ENCODE measurements at places on chromosomes 5 and 9.
A peak's percentile ranks its signal among the peaks of the same experiment; 100 is the strongest.

DNA sequence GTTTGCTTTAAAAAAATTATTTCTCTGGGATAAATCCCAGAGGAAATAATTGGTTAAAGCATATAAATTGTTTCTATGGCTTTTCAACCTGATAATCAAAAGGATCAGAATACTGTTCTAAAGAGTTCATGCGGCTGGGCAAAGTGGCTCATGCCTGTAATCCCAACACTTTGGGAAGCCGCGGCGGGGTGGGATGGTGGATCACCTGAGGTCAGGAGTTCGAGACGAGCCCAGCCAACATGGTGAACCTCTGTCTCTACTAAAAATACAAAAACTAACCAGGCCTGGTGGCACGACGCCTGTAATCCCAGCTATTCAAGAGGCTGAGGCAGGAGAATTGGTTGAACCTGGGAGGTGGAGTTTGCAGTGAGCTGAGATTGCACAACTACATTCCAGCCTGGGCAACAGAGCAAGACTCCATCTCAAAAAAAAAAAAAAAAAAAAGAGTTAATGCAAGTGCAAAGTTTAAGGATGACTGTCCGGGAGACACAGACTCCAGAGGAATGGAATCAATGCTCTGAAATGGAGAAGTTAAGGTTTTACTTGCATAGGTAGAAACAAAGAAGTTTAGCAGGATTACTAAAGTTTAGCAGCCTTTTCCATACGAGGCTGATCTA, 16.6 kb upstream of the GRHPR start:
- DNase-seq = no peak

DNA sequence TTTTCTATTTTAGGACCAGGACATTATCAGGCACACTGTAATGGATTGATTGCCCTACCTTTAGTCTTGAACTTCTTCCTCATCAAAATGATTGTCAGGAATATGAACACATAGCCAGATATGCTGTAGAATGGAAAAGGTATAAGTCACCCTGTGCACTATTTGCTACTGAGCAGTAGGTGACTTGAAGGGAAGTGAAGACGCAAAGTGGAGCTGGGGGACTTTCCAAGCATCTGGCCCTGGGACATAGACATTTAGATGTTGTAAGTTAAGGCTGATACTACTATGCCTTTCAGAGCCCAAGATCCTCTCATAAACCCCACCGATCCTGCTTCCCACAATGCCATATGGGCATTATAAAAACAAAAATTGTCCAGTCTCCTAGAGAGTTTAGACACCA, 174.5 kb downstream of the DOCK8 start:
- DNase-seq = no peak

- DNase-seq = no peak
Observed at GRCh38 chr5:125044491-125045282, 298.2 kb upstream of the ZNF608 start.

DNA sequence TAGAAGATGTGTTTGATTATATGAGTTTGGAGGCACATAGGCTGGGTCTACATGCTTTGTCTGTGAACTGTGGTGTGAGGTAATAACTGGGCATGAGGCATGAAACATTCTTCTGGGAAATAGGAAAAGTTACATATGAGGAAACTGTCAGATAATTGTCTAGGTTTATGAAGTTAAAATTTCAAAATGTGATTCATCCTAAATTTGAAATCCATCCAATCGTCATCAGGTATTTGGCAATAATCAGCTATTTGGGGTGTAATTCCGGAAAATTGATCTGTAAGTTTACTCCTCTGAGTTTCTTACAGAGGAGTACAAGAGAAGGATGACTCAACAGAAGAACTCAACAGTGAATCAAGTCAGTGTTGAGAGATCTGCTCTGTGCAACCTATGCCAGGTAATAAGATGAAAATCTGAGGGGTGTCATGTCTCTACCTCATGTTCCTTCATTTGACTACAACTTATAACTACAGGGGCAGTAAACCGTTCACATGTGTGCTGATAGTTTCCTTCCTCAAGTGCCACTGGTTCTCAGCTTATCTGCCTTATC, 1171.6 kb upstream of the CDH18 start:
- peak; percentile 24 for DNase-seq

DNA sequence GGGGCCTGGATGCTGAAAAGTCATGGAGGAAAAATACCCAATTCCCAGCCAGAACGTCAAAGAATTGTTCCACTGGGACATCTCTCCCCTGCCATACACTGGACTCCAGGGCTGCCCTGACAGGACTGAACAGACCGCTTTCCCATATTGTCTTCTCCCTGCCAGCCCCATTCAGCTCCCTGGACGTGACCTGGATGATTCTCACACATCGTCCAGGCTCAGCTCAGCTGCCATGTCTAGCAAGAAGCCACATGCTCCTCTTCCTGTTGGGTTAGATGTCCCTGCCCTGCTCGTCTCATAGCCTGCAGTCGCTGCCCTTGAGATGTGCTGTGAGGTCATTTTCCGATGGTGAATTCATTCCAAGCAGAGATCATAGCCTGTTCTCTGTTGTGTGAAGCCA, 37.4 kb downstream of the FOXI1 start:
- DNase-seq = no peak

DNA sequence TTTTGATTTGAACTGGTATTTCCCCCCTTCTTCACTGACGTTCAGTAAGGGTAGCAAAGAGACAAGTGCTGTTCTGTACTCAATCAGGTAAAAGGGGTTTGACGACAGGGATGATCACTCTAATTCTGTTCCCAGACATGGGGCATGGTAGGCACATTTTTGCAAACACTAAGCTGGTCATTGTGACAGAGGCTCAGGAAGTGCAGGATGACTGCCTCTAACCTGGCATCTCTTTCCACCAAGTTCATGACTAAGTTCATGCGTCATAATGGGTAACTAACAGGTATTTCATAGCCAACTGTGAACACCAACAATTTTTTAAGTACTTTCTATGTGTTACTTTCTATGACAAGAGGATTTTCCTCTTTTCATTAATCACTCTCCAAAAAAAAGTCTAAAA, 166.5 kb downstream of the MAPKAP1 start:
- peak; percentile 74 for DNase-seq

DNA sequence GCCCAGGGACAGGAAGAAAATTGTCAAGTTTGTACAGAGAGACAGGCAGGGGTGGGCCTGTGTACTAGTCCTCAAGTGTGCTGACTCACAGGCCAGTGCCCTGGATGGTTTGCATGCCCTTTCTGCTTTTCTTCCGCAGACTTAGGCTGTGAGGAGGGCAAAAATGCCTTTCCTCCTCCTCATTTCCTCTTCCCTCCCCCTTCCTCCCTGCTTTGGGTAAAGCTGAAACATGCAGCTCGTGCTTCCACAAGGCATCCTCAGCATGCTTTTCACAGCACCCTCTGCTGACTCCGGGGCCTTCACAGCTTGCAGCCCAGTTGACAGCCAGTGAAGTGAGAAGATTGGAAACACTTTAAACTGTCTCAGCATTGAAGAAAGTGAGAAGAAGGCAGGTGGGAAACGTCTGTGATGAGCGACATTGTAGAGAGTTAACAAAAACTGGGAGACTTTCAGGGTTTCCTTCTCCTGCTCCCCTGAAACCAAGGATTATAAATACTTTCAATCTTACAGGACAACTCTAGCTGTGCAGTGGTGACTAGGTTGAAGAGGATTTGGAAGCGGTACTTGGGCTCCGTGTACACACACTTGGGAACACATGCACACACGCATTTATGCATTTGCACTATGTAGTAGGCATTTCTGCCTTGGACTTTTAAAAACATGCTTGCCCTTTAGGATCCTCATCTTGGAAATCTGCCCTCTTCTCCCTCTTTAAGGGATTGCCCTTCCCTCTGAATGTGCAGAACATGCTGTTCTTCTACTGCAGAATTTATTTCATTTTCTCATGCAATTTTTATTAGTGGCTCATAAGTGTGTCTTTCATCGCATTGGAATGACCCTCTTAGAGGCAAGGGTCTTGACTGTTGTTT, 138.8 kb downstream of the GRIA1 start:
- DNase-seq = peak; percentile 92

DNA sequence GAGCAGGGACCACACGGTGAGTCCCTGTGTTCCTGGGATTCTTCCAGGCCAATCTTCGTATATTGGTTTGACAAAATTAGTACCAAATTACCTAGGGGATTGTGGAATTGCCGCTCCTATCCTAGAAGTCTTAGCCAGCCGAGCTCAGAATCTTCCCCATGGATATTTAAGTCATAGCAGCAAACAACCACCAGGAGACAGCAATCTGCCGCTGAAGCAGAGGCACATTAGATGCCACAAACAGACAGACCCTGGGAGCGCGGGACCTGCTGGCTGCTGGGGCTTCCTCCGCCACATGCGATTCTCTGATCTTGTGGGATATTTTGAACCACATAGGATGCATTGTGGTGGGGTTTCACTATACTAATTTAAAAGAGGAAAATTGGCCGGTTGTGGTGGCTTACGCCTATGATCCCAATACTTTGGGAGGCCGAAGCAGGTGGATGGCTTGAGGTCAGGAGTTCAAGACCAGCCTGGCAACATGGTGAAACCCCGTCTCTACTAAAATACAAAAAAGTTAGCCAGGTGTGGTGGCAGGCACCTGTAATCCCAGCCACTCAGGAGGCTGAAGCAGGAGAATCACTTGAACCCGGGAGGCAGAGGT, 31.7 kb upstream of the ZBTB43 start:
- DNase-seq = no peak

- DNase-seq = no peak
Observed at GRCh38 chr5:118984602-118985001, 3.7 kb downstream of the DTWD2 start.

DNA sequence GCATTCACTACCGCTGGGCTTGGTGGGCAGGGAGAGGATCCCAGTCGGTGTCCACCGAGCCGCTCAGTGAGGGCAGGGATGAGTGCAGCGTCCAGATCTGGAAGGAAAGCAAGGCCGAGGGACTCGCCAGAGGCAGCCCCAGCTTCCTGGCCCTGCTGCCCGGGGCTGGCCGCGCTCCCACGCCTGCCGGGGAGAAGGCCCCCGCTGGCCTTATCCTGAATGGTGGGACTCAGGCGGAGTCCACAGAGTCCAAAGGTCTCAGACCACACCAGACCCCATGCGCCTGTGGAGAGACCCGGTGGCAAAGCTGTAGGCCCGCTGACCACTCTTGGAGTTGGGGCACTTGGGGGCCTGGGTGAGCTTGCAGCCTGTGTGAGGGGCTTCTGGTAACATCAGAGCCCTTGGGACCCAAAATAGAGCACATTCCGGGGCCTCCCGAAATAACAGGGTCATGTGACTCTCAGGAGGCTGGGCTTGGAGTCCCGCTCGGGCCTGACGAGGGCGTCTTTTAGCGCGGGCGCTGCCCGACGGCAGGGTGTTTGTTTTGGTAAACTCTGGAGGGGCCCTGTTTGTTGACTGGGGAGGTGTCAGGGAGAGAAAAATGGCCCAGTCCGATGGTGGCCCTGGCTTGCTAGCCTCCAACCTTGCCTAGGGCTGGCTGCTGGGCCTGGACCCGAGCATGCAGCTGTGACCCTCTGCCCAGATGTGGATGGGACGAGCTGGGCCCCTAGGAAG, 2.8 kb downstream of the RXRA start:
- DNase-seq = peak; percentile 14

DNA sequence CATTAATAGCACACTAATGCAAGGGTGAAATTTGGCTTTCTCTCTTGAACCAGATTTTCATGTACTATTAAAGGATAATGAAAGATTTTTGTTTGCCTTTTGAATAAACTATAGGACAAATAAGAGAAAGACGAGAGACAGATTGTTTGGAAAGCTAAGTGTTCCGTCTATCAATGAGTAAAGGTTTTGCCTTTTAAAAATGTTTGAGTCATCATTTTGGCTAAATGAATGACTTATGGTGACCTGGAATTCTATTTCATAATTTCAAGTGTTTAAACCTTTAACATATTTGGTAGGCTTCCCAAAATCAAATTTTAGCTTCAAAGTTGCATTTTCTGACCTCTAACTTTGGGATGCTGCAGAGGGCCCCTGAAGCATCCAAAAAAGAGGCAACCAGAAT, 145.2 kb downstream of the SLC25A46 start:
- DNase-seq = peak; percentile 19

- DNase-seq = no peak
Observed at GRCh38 chr5:135840959-135841358, 6.5 kb downstream of the SLC25A48 start.

DNA sequence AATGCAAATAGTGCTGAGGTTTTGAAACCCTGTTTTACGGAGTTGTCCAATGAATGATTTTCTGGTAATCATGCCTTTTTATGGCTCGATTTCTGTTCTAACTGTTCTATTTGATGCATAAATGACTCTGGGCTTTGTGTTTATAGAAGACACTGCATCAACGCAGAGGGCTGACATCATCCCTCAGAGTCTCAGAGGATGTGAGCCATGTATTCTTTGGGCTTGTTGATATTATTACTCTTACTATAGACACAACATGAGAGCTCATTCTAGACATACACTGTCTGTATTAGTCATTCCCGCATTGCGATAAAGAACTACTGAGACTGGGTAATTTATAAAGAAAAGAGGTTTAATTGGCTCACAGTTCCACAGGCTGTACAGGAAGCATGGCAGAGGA, 31.6 kb downstream of the CDH6 start:
- DNase-seq = no peak

DNA sequence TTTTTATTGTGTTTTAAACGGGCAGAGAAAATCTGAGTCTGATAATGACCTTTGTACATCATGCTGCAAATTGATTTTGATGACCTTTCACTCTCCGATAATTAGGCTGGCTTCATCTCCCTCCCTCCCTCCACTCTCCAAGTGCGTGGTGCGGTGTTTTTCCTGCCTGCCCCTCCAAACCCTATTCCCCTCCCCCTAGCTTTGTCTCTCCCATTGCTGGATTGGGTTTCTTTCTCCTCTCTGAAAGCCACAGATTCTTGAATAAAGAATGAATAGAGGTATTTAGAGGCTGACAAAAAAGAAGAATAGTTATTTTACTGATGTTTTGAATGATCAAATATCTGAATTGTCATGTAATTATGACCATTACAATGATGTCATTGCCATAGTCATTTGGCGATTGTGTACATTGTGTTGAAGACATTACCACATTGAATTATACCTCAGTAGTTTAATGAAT, 571.1 kb upstream of the ZNF608 start:
- DNase-seq = no peak

- no peak for DNase-seq
Observed at GRCh38 chr9:9133526-9133925, 1333.9 kb upstream of the DMAC1 start.

DNA sequence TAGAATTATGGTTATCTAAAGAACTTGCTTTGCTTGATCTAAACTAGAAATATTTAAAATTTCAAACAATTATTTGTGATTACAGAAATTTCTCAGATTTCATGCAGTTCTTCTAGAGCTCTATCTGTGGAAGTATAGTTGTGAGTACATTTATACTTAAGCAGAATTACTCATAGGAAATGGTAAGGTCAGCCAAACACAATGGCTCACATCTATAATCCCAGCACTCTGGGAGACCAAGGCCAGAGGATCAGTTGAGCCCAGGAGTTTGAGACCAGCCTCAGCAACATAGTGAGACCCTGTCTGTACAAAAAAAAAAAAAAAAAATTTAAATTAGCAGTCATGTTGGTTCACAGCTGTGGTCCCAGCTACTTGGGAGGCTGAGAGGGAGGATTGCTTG, 71.0 kb downstream of the INVS start:
- DNase-seq = peak; percentile 30

DNA sequence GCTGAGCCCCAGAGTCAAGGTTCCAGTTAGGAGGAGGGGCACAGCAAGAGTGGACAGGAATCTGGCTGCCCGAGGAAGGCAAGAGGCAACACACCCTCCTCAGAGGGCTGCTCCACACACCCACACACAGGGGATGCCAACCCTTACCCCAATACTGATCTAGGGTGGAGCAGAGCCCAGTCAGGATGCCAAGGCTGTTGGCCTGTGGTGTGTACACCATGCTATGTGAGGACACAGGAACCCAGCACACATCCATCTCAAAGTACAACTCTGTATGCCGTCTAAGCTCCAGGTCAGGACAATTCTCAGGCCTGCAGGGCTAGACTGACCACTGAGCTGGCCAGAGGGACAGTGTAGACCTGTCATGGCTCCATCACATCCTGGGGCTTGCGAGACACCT, 2.6 kb downstream of the SEPTIN8 start:
- no peak for DNase-seq
